ENCODE measurements at places on chromosomes 1 and 21.

DNA sequence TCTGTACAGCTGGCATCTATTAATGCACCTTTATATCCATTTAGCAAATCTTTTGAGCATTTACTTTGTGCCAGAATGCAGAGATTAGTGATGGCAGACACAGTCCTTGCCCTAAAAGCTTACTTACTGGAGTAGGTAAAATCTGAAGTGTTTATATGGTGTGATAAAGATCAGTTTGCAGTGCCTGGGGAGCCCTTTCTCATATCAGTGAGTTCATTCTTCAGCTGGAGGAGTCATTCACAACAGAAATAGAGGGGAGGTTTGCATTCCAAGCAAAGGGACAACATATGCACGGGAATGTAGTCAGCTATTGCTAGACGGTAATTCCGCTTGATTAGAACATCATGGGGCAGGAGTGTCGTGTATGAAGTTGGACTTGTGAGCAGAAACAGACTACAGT lies 8.4 kb downstream of the SLC35F3 start:
- no peak for DNase-seq

DNA sequence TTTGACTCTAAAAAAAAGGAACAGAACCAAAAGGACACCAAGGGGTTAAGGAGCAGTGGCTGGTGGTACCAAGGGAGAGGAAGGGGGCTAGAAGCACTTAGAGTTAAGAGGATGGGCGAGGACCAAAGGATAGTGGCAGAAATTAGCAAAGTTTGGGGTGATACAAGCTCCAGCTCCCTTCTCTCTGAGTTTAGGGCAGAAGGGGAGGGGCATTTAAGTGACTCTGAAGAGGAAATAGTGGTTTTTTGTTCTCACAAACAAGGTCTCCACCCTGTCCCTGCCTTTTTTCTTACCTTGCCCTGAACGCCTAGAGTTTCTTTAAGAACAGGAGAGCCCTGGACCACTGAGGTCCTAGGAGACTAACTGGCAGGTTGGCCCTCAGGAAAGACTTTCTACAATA lies 3.3 kb downstream of the CDC42SE1 start:
- DNase-seq, result no peak

DNA sequence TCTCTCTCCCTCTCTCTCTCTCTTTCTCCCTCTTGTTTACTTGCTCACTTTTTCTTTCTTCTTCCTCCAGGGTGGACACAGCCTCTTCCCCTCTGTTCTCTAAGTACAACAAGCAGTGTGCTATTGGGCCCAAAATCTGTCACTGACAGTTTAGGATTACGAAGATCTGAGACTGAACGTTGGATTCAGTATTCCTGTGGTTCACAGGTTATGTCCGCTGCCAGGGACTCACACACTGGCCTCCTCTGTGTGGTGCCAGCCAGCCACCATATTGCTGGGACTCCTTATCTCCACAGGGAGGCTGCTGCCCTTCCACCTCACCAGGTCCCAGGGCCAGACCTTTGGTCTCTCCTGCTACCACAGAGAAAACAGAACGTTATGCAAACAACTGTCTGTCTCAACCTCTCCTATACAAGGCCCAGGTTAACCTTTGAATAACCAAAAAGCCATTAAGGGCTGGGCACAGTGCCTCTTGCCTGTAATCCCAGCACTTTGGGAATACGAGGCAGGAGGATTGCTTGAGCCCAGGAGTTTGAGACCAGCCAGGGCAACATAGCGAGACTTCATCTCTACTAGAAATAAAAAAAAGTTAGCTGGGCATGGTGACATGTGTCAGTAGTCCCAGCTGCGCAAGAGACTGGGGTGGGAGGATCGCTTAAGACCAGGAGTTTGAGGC lies 171.9 kb upstream of the RAB4A start:
- DNase-seq, result no peak

DNA sequence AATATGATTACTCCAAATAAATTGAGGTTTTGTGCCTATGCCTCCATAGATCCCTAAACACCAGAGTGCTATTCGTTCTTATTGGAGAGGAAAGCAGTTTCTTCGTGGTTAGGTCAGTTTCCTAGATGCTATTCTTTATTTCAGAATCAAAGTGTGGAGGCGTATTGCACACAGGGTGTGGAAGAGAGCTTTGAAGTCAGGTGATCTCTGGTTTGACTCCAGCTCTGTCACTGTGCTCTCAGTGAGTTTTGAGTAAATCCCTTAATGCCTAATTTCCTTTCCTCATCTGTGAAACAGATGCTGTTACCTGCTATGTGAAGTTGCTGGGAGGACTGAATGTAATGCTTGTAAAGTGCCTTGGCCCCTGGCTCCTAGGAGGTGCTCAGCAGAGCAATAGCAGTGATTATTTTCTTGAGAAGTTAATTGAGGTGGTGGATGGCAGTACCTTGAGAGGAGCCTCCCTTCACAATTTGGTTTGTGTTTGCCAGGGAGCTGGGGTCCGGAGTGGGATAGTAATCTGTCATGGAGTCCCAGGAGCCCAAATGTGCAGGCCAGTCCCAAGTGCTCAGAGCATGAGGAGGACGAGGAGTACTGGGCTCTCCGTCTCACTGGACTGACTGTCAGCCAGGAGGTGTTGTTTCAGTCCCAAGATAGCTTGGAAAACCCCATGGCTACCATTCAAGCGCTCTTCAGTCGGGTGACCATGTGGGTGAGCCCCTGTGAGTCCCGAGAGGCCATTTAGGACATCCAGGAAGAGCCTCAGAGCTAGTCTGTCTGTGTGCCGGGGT lies 14.9 kb downstream of the NTPCR start:
- no peak for DNase-seq

DNA sequence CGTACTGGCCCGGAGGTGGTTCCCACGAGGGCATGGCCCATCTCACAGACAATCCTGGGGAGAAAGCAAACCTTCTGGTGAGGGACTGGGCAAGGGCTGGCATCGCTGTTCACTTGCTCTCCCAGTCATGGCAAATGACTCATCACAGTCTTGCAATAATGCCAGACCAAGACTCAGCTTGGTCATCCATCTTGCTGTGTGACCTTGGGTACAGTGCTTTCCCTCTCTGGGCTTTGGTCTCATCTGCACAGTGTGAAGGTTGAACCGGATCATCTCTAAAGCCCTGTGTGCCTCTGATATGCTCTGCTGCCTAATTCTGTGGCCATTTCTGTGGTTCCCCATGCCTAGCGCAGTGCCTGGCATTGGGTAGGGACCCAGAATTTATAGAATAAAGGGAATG lies 143.6 kb upstream of the CD34 start:
- no peak for DNase-seq

DNA sequence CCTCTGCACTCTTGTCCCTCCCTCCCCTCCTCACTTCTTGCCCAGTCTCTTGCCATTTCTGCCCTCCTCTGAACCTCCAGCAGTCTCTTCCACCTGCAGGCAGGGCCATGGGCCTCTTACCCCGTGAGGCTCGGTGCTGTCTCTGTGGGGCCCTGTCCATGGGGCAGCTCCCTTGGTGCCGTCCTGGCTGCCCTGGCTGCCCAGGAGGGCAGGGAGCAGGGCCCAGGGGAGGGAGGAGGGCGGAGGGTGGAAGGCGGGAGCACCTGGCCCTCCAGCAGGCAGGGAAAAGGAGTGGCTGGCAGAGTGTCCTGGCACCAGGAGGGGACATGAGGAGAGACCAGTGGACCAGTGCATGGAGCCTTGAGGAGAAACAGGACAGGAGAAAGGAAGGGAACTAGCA lies at the start of gene RORC:
Gene RORC (minus strand): TSS at position 198 of the 400 bp plus-strand sequence. CDS start 38 bp downstream, at position 160.
- DNase-seq, result no peak

DNA sequence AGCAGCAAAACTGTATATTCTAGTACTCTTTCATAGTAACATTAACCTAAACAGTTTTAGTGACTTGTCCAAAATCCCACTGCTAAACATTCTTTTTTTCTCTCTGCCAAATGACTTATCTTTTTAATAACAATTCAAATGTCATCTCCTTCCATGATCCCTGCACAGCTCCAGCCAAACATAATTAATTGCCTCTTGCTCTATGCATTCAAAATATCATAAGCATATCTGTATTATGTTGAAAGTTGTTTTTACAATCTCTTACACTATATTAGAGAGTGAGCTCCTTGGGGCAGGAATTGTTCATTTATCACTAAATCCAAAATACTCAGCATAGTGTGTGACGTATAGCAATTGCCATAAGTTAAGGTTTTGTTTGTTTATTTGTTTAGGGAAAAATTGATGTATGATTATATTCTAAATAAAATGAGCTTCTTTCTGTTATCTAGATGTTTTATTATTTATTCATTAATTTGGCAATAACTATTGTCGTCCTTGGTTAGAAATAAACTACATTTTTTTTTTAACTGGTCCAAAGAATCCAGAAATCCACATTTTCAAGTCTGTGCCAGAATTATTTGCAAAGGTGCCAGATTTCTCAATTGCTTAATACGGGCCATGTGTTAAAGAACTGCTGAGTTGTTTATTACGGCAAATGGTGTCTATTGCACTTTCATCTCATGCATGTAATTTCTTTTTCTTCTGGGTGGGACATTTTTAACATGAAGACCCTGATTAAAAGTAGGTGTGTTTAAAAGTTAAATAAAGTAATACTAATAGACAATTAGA lies 577.2 kb upstream of the ZRANB2 start:
- DNase-seq, result no peak

DNA sequence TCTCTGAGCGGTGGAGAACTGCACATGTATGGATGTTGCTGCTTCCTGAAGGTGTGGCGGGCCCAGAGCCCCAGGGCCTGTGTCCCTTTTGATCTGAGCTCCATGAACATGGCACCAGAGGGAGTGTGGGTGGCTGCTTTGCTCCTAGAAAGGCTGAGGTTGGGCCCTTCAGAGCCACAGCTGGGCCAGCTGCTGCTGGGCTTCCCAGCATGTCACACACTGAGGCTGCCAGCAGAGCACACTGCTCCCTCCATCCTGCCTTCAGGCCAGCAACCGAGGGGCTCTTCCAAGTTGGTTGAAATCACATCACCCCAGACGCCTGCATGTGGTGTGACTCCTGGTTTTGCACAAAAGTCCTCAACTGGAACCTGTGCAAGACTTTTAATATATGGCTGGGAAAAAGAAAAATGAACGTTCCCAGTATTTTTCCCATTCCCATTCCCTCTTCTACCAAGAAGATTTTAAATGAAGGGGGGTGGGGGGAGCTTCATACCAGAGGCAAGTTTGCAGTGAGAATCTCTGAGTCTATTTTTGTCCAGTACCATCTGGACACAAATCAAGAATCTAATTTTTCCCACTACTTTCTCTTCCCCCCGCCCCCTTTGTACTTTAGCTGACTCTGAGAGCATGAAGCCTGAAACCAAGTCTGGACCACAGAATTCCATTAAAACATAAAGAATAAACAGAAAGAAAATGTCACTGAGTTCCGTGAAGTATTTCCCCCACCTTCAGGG lies 26.2 kb upstream of the NGF start:
- no peak for DNase-seq

DNA sequence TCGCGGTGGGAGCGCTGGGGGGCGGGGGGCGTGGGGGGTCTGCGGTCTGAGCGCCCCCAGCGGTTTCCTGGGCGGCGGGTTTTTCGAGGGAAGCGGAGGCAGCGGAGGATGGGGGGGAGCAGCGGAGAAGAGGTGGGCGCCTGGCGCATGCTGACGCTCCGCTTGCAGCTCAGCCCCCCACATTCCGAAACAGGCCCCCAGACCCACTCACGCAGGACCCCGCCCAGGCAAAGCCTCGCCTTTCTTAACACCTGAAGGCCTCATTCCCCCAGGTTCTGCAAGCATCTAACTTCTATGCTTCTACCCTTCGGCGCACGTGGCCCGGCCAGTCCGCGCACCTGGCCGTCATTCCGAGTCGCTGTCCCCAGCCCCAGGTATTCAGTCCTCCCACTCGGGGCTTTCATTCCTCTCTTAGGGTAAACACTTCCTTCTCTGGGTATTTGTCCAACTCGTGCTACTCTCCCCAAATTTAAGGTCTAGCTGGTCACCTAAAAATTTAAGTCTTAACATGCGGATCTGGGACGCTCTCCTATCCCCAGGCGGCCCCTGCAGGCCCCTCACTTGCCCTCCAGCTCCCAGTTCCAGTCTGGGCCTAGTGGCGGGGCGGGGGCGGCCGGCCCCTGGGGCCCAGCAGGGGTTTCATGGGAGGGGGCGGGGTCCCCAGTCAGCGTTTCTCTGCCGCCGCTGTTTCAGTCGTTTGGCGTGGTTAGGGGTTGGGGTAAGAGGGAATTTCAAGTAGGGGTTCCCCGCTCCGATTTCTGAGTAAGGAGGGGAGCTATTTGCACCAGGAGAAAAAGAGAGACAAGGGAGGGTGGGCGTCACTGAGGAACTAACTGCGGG lies 2.8 kb upstream of the ZBTB7B start:
- no peak for DNase-seq

DNA sequence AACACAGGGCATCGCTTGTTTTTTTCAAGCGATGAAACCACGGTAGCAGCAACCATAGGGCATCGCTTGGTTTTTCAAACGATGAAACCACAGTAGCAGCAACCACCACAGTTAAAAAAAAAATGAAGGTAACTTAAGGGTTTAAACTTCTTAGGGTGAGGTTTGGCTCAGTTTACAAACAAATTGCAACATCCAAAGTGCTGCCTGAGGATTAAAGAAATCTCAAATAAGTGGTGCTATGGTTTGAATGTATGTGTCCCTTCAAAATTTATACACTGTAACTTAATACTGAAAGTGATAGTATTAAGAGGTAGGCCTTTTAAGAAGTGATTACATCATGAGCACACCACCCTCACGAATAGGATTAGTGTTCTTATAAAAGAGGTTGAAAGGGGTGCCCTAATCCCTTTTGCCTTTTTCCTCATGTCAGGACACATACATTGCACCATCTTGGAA lies 6.4 kb upstream of the GBP5 start:
- DNase-seq, result no peak

DNA sequence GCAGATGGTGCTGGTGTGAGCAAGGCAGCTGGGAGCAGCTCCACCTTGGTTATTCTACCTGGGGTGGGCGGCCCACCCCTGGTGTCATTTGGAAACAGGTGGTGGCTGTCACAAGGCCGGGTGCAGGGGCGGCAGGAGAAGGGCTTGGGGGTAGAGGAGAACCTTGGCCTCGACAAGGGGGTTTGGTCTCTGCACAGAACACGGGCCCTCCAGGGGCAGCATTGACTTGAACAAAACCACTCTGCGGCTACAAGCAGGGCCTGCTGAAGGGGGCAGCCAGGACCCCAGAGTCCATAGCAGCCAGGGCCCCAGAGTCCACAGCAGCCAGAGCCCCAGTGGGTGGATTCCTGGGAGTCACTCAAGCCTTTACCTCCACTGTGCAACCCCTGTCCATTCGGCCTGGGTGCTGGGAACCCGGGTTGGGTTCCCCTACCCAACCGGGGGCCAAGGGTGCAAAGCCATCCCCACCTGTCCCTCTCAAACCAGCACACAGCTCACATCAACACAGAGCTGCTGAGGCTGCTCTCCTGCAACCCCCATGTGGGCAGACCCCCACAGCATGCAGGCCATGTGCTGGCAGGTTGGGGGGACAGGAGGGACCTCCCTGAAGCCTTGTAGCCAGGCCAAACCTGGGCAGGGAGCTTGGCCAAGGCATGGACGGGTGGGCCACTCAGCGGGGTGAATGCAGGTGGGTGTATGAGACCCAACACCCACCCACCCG lies 7.7 kb downstream of the TRIM11 start:
- DNase-seq, result no peak

- DNase-seq, result no peak
These were observed at the start of gene THBS3 for GRCh38 chr1:155207806-155208540. Gene THBS3, minus strand, starts transcription at chr1:155207897. Its CDS starts 21 bp downstream, at chr1:155207876.

GRCh38 chr21:46077674-46078101 lies 20.2 kb upstream of the COL6A2 start:
- no peak for DNase-seq

- no peak for DNase-seq
These were observed 634.8 kb downstream of the KCNT2 start for GRCh38 chr1:195973311-195973904.

Data from stimulated activated CD4-positive, alpha-beta T cell treated with anti-CD3 and anti-CD28 coated beads, Interleukin-15, amount 100 ng/mL, for 1 hour (primary cell).